ENCODE measurements at places on chromosomes 6 and 20.

GRCh38 chr6:163711615-163712565, 297.4 kb downstream of the QKI start:
- DNase-seq: no peak

- no peak for DNase-seq
Observed at GRCh38 chr6:70823651-70824050, 133.2 kb downstream of the B3GAT2 start.

- no peak for DNase-seq
Observed at GRCh38 chr6:121222656-121223055, 111.6 kb downstream of the TBC1D32 start.

- no peak for DNase-seq
Observed at GRCh38 chr6:163513570-163514166, 99.2 kb downstream of the QKI start.

DNA sequence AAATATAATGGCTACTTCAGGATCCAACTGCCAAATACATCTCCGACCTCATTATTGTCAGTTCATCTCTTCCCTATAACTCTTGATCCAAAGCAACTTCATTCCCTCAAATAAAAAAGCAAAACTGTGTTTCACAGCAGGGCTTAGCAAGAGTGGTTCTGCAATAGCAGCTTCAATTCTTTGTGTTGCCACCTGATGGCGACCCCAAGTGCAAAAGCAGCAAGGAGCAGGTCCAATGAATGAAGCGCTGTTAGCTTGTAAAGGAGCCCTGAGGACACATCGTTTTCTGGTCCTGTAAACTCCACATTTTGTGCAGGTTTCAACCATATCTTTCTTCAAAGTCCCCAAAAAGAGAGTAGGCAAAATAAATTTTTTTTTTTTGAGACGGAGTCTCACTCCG, 19.6 kb downstream of the RTN4IP1 start:
- DNase-seq: no peak

GRCh38 chr6:132234356-132234755, 166.9 kb downstream of the MOXD1 start:
- DNase-seq: no peak

DNA sequence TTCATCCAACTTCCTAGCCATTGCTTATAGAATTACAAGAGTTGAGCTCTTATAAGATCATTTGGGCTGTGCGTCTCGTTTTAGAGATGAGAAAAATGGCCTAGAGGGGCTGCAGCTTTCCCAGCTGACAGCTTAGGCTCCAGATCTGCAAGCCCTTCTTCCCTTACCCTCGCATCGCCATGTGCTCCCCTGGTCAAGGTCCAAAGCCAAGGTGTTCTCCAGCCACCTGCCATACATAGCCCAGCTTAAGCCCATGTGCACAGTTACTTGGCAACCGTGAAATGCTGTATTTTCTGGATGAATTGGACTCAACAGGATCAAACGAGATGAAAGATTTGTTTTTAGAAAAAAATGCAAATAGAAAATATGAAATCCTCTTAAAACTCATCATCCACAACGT, 7.9 kb downstream of the MAP3K4 start:
- no peak for DNase-seq

GRCh38 chr6:82246802-82247504, 591 bp downstream of the IBTK start:
- DNase-seq: peak; percentile 18

GRCh38 chr6:119742188-119742803, 392.7 kb upstream of the MAN1A1 start:
- peak; percentile 41 for DNase-seq

DNA sequence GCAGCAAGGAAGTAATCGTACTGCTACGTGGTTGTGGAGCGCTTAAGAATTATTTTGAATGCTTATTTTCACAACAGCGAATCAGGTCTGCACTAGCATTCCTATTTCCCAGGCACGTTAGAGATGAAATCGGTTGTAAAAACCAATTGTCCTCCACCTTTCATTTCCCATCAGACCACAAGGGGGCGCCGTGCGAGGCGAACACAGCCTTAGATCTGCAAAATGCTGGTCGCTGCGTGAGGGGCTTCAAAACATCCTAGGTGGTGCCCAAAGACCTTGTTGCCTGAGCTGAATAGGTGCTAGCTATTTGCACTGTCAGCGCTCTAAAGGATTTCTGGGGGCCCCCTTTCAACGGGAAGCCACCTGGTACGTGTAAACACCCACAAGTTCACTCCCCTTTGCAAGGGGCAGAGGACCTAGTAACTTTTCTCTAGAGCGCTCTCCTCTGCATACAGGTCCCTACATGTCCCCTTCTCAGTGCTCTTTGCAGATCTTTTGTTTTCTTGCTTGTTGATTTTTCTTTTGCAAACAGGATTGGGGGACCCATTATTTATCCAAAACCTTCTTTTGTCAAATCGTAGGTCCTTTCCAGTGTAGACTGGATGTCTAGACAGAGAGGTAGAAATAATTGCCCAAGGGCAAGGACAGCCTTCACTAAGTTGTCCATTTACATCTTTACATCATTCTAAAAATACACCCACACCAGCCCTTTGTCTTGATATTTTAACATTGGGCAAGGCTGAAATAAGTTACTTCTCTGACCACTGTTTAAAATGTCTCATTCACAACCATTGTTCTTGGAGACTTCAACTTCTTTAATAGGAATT, 59.8 kb downstream of the NEDD9 start:
- DNase-seq: peak; percentile 72

DNA sequence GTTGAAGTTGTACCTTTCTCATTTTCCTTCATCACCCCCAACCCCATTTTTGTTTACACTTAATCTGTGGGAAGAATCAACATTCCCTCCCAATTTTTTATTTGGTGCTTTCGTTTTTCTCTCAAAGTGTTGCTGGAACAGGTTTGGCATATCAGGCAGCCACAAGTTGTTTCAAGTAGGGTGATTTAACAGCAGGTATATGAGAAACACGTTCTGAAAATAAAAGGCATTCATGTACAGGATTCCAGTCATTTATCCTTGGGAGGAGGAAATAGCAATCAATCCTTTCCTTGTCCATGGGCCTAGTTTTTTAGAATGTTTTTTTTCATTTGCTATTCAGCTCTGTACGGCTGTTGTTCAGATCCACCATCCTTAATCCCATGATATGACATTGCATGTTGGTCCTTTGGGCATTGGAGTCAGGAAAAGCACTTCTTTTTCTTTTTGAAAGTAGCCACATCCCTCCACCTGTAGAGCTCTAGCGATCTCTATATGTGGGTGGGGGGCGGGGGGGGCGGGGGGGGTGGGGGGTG, 120.2 kb downstream of the JARID2 start:
- no peak for DNase-seq

DNA sequence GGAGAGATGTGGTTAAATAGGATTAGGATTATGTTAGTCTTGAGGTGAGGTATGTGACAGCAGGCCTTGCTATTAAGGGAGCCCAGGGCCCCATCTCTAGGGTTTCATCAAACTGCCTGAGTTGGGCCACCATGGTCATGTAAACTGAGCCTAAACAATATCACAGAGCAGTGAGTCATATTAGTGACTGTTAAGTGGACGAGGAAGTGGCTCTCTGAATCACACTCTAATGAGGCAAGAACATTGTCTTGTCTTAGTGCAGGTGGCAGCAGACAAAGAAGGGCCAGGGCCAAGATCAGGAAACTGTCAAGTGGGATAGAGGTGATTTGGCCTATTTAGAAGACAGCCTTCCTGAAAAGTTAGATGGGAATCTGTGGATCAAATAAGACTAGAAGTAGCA, 23.1 kb downstream of the ENPP3 start:
- no peak for DNase-seq

DNA sequence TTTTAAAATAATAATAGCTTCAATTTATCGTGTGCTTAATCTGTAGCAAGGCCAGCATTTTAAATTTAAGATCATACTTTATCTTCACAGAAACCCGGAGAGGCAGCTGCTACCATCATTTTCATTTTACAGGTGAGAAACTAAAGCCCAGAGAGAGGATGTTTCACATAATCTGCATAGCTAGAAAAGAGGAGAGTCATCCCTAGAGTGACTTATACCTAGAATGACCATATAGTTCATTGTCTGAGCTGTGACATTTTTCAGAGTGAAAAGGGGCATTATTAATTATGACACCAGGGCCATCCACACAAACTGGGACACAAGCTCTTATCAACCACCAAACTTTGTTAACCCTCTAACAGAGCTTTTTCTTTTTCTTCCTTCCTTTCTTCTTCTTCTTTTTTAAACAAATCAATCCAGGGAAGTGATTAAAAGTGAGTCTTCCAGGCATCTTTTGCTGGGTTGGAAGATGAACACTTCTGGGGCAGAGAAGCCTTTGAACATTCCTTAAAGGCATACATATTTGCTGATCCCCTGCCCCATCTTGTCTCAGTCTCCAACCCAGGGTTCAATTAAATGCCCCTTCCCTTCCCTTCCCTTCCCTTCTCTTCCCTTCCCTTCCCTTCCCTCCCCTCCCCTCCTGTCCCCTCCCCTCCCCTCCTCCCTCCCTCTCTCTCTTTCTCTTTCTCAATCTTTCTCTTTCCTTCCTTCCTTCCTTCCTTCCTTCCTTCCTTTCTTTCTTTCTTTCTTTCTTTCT, 272.5 kb upstream of the JAG1 start:
- DNase-seq: no peak

- DNase-seq: no peak
Observed at GRCh38 chr20:54869765-54870164, 394.4 kb downstream of the DOK5 start.

DNA sequence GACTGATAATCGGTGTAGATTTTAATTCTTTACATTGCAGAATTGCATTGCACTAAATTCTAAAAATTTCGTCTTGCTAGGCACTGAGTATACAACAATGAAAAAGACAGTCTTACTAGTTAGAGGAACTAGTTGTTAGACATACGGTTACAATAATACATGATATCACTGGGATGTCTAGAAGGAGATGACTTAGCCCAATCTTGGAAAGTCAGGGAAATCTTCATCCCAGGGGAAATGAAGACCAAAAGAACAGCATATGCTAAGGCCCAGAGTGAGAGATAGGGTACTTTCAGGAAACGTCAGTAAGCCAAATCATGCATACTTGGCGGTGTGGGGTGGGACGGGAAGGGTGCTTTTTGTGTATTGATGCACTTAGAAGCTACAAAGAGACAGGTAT, 901 bp downstream of the CEP57L1 start:
- DNase-seq: no peak

DNA sequence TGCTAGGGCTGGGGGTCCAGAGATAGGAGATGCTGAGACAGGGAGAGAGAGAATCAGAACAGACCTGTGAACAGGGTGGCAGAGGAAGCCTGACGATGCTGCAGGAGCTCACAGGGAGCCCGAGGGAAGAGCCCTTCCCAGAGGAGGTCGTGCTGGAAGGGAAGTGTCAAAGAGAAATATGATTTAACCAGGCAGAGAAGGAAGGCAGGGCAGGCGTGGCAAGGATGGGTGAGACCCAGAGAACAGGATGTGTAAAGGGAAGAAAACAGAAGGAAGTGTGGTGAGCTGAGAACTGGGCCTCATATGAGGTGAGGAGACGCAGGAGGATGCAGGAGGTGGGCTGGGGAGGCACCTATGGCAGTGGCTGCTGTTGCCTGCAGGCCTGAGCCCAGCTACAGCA, 105.6 kb downstream of the ZDHHC14 start:
- DNase-seq: no peak

DNA sequence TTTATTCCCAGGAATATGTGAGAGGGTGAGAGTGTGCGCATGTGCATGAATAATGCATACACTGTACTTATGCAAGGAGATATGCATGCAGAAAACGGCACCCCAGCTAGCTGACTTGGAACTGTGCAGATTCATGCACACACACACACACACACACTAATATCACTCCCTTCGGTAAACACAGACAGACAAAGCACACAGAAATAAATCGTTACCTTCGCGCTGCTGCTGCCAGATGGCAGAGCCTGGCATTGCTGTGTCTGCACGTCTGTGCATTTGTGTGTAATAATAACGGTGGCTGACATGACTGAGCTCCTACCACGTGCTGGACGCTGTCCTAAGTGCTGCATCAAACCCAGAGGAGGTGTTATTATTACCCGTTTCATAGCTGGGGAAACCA, 36.8 kb downstream of the PREX1 start:
- no peak for DNase-seq

- DNase-seq: no peak
Observed at GRCh38 chr6:151876122-151876521, 68.6 kb downstream of the ESR1 start.

- no peak for DNase-seq
Observed at GRCh38 chr6:144757299-144757698, 472.2 kb downstream of the UTRN start.

- no peak for DNase-seq
Observed at GRCh38 chr6:87669051-87669450, 33.0 kb downstream of the AKIRIN2 start.

DNA sequence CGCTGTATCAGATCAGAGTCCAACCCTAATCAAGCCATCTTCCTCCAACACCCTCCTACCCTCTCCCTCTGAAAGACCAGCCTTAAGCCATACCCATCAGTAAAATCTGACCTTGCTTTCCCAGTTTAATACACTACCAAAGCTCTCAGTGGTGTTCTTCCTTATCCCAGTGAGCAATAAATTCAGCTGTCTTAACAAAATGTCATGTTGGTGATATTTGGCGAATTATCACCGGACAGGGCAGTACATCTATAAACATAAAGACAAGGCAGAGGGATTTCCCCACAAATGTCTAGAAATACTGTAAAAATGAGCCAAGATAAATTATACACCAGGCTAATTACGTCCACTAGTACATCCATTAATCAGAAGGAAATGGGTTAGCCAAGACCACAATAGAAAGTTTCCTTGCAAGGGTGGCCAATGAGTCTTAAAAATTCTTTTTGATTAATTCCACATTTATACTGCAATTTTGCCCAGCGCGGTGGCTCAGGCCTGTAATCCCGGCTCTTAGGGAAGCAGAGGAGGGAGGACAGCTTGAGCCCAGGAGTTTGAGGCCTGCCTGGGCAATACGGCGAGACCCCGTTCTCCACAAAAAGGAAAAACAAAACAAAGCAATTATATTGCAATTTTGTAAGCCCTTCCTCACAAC, 905 bp downstream of the RARS2 start:
- DNase-seq: no peak

GRCh38 chr6:15474196-15474595, 188.6 kb downstream of the DTNBP1 start:
- DNase-seq: no peak

DNA sequence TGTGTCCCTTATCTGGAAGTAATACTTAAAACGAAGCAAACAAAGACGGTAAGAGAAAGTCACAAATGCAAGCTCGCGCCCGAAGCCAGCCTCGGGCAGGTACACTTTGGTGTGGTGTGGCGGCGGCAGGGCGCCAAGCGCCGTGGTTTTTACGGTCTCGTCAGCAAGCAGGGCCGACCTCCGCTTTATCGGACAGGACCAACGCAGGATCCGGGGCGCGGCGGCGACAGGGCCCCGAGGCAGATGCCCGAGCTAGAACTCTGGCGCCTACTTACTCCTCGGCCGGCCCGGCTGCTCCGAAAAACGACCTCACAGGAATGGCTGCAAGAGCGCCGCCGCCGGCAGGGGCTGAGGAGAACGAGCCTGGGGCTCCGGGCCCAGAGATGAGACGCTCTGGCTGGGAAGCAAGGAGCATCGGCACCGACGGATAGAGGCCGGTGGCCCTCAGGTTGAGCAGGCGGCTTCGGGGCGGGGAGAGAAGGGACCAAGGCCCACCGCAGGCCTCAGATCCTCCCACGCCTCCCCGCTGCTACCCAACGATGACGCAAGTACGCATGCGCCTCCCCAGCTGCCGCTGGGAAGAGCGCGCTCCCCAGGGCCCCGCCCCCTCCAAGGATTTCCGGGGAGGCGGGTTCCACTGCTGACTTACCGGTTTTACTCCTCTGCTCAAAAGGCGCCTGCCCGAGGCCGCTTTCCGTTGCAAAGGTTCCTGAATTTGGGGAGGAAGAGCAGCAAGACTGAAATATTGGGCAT, 60.6 kb downstream of the FAM217A start:
- peak; percentile 96 for DNase-seq

Data from activated CD4-positive, alpha-beta T cell treated with anti-CD3 and anti-CD28 coated beads for 24 hours (primary cell).